ENCODE measurements at places on chromosomes 2 and 18. TPM values are rescaled to one million over a fixed set of nuclear protein-coding genes. Genes with fewer than 3 reads are reported as not detected.

Gene IGFBP2
- 69.4 TPM for total RNA-seq

Gene UGT1A3
- not detected for total RNA-seq

Gene PAIP2B
- 0.33 TPM for total RNA-seq

Gene KLHL41
- total RNA-seq = 0.15 TPM

Gene ZNF516
- 6.8 TPM for total RNA-seq

Gene ASAP2
- 65.1 TPM for total RNA-seq

Gene MYOM1
- 0.13 TPM for total RNA-seq

Gene CNTNAP5
- total RNA-seq = not detected

Gene NXPH2
- total RNA-seq = not detected

Gene LOXHD1
- not detected for total RNA-seq

Gene TSPYL6
- not detected for total RNA-seq

Gene GPR155
- total RNA-seq = 0.18 TPM

Gene HTR2B
- not detected for total RNA-seq

Gene LONRF2
- total RNA-seq = 1.5 TPM

Gene CERKL
- total RNA-seq = 0.19 TPM

Gene MAIP1
- total RNA-seq = 33.2 TPM

Gene PSTPIP2
- 0.25 TPM for total RNA-seq

Gene TEX44
- total RNA-seq = not detected

Gene PROC
- 5.6 TPM for total RNA-seq
